ENCODE measurements at places on chromosomes 7 and 10.

DNA sequence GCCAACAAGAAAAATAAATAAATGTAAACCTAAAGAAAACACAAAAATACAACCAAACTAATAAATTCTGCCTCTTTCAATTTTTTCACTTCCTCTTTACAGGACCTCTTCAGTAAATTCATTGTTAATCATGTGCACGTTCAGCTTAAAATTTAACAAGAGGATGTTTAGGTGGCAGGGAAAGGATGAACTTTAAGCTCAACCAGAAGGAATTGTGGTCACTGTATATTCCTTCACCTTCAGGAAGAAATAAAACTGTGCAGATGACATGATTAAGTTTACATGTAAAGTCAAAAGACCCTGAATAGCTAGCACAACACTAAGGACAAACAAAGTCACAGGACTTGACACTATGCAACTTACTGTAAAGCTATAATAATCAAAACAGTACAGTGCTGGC lies 33.0 kb downstream of the KIF5B start:
- no peak for DNase-seq

- DNase-seq = no peak
Measured at GRCh38 chr7:45687185-45687560, 113.0 kb downstream of the ADCY1 start.

GRCh38 chr7:47957156-47957555 lies 8.9 kb upstream of the PKD1L1 start:
- no peak for DNase-seq

GRCh38 chr10:132944510-132944909 lies 2.1 kb upstream of the CFAP46 start:
- DNase-seq = no peak

GRCh38 chr7:81776161-81776560 lies 6.3 kb upstream of the HGF start:
- no peak for DNase-seq

DNA sequence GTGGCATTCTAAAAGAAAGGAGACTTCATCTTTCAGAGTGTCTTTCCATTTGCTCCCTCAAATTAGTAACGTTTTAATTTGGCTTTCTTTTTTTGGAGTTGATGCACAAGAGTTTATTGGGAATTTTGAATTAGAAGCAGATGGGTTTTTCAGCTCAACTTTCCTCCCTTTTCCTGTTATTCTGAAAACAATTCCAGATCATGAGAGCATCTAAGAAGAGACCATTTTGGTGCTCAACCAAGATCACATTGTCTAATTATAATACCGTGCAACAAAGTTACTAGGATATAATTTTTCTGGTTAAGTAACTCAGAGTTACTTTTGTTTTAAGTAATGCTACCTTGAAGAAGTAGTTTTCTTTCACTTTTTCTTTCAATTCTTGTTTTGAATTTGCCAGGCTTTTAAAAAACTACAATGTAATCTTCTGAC lies 396.6 kb upstream of the KLF6 start:
- DNase-seq = no peak

Data from NCI-H1417 treated with DMSO at 0.1 percent for 48 hours (cell line).